Sciatic nerve (tissue), 2 donors: ENCODE measurements at places on chromosomes 4 and X.
A peak's percentile ranks its signal among the peaks of the same experiment; 100 is the strongest.

- no peak for DNase-seq
Observed at GRCh38 chr4:74671080-74671698, 123.1 kb downstream of the BTC start.

DNA sequence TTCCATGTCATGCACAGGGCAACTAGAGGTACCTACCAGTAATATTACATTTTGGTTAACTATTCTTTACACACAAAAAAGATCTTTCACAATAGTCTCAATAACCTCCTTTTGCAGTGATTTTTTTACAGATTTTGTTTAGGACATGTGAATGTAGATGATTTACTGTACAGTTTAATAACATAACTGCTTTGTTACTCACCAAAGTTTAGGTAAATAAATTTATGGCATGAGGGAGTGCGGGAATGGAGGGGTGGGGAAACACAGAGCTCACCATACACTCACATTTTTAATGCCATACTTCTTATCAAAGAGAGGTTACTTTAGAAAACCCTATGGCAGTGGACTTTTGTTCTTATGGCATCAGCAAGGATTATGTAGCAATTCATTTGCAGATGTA lies 93.1 kb upstream of the TEX13A start:
- no peak for DNase-seq

DNA sequence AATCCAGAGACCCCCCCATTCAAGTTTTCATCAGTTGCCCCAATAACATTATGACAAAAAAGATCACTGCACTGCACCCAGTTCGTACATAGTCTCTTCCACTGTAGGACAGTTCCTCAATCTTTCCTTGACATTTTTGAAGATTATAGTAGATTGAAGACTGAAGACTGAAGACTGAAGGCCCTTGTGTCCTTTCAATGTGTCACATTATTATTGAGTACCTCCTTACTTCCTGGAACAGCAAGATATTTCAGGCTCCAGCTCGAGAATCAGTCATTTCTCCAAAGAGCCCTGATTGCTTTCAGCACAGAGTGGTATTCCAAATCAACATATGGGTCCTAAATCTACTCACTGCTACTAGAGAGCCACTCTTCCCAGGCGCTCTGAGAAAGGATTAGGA lies 75.0 kb downstream of the MANBA start:
- no peak for DNase-seq

GRCh38 chr4:83019794-83020494 lies 9.3 kb upstream of the LIN54 start:
- DNase-seq: no peak

- DNase-seq: no peak
Observed at GRCh38 chrX:31128855-31129254, 57.0 kb upstream of the FTHL17 start.

DNA sequence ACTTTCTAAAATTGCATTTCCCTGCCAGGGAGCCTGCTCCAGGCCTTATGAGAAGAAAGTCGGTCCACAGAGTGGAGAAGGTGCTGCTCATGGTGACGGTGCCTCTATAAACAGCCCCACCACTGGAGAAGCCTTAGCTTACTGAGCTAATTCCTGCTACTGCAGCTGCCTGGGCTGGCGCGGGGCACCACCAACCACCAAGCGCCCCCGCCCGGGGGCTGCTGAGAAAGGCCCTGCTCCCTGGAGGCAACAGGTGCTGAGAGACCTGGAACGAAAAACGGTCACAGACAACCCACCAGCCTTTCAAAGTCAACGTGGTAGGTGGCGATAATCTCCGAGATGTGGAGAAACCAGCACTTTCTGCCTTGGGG lies 2.9 kb downstream of the HCFC1 start:
- DNase-seq: no peak

- DNase-seq: no peak
Observed at GRCh38 chr4:102598086-102598761, 97.1 kb downstream of the NFKB1 start.

DNA sequence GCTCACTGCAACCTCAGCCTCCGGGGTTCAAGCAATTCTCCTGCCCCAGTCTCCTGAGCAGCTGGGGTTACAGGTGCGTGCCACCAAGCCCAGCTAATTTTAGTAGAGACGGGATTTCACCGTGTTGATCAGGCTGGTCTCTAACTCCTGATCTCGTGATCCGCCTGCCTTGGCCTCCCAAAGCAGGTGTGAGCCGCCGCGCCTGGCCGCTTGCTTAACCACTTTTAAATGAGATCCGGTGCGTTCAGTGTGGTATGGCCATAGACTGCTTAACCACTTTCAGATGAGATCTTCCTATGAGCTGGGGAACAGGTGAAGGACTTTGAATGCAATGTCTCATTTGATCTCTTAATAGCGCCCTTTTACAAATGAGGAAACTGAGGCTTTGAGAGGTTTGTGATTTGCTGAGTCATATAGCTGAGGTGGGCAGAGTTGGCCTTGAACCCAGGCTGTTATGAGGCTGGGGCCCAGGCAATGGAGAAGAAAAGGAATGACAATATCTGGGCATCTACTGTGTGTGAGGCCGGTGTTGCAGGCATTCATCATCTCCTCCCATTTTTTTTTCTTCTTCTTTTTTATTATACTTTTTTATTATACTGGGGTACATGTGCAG lies 41.9 kb upstream of the NSG1 start:
- no peak for DNase-seq

- DNase-seq: no peak
Observed at GRCh38 chr4:183139058-183139750, 40.1 kb downstream of the WWC2 start.

- no peak for DNase-seq
Observed at GRCh38 chrX:129825746-129826505, 17.8 kb downstream of the ZDHHC9 start.

GRCh38 chrX:134625315-134625718 lies 33.0 kb downstream of the PLAC1 start:
- no peak for DNase-seq

DNA sequence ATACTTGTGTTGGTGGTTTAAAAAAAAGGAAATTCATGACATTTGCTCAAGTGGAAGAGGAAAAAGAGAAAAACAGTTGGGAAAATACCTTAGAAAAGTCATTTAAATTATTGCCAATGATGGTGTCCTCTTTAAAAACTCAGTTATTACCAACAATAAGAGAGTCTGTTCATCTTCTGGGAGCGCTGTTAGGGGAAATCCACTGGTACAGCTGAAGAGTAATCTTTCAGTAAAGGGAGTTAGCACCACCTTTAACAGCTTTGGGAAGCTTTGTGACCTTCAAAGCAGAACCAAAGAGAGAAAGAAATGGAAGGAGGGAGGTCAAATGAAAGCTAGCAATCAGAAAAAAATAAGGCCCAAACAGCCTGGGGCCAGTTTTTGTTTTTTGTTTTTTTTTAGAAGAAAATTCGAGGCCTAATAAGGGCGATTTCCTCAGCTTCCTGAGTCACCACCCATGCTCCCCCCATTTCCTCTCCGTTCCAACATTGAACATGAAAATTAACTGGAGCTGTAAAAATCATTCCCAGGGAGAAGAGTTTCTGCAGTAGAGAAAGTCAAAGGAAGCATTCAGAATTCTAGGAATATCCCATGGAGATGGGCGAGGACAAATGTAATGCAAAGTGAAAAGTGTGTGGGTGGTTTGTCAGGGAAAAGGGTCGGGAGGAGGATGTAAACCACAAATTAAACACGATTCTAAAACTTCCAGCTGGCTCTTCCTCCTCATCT lies 115.1 kb downstream of the SH3KBP1 start:
- DNase-seq: no peak

DNA sequence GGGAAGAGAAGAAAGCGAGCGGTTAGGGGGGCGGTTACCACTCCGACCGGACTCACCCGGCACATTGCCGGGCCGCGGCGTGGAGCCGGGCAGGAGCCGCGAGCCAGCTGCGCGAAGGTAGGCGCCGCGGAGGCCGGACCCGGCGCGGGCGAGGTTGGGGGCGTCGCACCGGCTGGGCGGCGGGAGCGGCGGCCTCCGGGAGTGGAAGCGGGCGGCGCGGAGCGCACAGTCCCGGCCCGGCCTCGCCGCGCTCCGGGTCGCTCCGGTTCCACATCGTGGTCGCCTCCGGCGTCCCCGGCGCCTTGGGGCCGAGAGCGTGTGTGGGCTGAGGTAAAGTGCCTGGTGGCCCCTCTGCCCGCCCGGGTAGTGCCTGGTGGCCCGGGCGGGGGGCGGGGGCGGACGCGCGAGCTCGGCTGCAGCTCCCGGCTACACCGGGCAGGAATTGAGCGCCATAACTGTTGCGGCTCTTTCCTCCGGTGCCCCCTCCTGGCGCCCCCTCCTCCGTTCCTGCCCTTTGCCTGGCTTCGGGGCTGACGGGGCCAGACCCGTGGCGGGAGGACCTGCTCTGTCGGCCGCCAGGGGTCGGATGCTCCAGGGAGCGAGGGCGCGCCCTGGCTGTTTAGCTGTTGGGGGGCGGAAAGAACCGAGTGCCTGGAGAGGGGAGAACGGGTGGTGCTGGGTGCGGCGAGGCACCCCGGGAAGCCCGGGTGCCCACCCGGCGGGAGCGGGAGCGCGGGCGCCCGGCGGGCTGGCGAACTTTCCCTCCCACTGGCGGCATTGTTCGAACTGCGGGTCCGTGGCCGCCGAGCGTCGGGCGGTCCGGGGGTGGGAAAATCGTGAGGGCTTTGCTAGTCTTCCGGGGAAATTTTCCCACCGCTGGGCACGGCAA lies 626 bp downstream of the JADE3 start:
- DNase-seq: peak; percentile 59

DNA sequence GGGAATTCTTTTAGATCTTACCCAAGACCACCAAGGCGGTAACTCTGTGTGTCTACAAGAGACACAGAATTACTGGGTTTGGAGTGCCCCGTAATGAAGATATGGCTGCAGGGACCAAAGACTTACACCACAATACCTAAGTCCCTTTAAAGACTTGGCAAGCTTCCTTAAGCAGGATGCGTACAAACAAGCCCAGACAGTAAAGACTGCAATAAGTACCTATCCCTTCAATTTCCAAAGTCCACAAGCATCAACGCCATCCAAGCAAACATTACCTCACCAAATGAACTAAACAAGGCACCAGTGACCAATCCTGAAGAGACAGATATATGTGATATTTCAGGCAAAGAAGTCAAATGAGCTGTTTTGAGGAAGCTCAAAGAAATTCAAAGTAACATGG lies 42.3 kb upstream of the RNF128 start:
- DNase-seq: no peak

- DNase-seq: no peak
Observed at GRCh38 chr4:88975958-88976774, 80.8 kb downstream of the FAM13A start.

DNA sequence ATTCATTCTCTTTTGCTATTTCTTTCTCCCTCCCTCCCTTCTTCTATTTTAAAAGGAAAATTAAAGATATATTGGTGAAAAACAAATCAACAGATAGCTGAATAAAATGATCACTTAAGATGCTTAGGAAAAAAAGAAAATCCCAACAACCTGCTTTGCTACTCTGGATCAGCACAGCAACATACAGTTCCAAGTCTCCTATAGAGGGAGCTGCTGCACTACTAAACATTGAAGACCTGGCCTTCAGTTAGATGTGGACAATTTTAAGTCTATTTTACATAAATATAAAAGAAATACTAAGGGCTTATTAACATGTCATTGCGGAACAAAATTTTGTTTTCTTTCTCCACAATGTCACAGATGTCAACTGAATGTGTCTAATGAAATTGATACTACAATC lies 226.4 kb downstream of the MAGEB5 start:
- DNase-seq: no peak

DNA sequence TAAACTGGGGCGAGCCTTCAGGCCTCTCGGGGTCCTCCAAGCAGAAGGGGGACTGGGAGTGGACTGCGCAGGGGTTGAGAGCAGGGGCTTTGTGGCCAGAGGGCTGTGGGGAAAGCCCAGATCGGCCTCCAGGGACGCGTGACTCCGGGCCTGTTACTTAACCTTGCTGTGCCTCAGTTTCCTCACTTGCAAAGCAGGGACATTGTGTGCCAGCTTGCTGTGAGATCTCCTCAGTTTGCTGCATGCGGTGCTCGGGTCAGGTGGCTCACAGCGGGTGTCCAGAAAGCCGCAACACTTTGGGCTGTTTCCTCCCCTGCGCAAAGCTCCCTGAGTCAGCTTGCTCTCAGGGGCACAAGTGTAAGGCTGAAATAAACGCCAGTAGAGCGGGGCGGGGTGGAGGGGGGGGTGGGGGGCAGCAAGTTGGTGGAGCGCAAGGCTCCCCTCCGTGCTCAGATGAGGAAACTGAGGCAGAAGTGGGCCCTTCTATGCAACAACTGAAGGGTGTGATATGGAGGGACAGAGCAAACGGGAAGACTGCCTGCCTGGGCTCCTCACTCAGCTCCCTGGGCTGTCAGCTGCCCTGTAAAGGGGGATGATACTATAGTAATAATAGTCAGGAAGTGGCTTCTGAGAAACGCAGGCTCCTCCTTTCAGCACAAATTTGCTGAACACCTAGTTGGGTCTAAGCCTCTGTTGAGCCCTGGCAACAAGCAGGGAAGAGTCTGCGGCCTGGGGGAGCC lies 101.0 kb downstream of the HMX1 start:
- DNase-seq: no peak

GRCh38 chr4:5463361-5463760 lies 245.0 kb downstream of the EVC2 start:
- DNase-seq: no peak

DNA sequence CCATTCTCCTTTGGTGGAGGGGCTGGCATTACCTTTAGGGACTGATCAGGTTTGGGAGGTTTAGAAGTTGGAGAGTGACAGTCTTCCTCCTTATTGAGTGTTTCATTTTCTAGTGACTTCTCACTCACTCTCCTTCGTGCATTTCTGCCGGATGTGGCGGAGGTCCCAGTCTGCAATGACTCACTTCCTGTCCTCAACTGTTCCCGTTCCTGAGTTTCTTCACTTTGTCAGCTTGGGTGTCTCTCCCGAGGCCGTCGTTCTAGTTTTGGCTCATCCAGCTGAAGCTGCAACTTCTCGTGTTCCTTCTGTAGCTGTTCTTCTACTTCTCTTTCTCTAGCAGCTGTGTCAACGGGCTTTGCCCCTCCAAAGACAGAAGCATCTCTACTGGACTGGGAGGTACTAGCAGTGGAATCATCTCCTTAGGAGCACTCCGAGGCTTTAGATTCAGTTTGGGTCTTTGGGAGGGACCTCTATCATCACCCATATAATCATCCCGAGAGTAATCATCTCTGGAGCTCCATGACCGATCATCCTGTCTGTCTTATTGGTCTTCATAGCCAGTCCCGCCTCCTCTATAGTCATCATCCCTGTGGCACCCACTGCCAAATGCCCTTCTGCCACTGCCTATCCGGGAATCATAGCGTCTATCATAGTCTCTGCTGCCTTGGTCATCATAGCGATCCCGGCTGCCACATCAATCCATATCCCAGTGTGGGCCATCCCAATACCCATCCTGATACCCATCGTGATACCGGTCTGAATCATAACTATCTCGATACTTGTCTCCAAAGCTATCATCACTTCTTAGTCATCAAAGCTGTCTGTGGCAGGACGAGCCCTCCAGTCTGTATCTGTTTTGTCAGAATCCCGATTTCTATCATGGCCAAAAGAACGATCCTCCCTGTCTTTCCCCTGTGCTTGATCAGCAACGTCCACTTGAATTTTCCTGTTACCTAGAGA lies 35.3 kb upstream of the VSIG4 start:
- DNase-seq: peak; percentile 65

DNA sequence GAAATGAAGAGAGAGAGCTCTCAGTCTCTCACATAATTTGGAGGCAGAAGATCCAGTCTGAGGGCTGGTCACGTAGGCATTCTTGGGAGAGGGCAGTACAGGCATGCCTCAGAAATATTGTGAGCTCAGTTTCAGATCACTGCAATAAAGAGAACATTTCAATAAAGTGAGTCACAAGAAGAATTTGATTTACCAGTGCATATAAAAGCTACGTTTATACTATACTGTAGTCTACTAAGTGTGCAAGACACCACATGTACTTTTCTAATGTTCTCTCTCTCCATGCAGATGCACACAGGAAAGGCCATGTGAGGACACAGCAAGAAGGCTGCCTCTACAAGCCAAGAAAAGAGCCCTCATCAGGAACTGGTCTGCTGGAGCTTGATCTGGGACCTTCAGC lies 583.5 kb upstream of the FAT1 start:
- no peak for DNase-seq
